BJ (cell line): ENCODE measurements at places on chromosomes 12 and 14. TPM values are rescaled to one million over a fixed set of nuclear protein-coding genes. Genes with fewer than 3 reads are reported as not detected.

TAS2R42 gene
- not detected in 2 replicates for polyA plus RNA-seq

HHIPL1 gene
- polyA plus RNA-seq: 1.7 and 2.5 TPM in 2 replicates

KRT6C gene
- polyA plus RNA-seq: not detected in 2 replicates

CDCA4 gene
- polyA plus RNA-seq: 13.3 and 16.6 TPM in 2 replicates

LRRC10 gene
- polyA plus RNA-seq: not detected in 2 replicates

OAS2 gene
- 1.2 and 1.9 TPM in 2 replicates for polyA plus RNA-seq

DENND5B gene
- 5.4 and 7.9 TPM in 2 replicates for polyA plus RNA-seq

NFE2 gene
- 0.89 and 1.0 TPM in 2 replicates for polyA plus RNA-seq

OR4E2 gene
- polyA plus RNA-seq: not detected in 2 replicates

CEP83 gene
- polyA plus RNA-seq: 5.4 and 5.7 TPM in 2 replicates

ANO4 gene
- polyA plus RNA-seq: 7.1 and 8.0 TPM in 2 replicates

SLC17A8 gene
- polyA plus RNA-seq: not detected in 2 replicates

SMARCD1 gene
- 48.9 and 56.0 TPM in 2 replicates for polyA plus RNA-seq
